ENCODE measurements at places on chromosomes 3 and 15.

GRCh38 chr3:168070919-168071318, 24.8 kb downstream of the GOLIM4 start:
- DNase-seq, result no peak

- no peak for DNase-seq
Measured at GRCh38 chr3:191123946-191124345, 75.1 kb upstream of the OSTN start.

- no peak for DNase-seq
Measured at GRCh38 chr3:131406274-131406673, 24.7 kb downstream of the NUDT16 start.

DNA sequence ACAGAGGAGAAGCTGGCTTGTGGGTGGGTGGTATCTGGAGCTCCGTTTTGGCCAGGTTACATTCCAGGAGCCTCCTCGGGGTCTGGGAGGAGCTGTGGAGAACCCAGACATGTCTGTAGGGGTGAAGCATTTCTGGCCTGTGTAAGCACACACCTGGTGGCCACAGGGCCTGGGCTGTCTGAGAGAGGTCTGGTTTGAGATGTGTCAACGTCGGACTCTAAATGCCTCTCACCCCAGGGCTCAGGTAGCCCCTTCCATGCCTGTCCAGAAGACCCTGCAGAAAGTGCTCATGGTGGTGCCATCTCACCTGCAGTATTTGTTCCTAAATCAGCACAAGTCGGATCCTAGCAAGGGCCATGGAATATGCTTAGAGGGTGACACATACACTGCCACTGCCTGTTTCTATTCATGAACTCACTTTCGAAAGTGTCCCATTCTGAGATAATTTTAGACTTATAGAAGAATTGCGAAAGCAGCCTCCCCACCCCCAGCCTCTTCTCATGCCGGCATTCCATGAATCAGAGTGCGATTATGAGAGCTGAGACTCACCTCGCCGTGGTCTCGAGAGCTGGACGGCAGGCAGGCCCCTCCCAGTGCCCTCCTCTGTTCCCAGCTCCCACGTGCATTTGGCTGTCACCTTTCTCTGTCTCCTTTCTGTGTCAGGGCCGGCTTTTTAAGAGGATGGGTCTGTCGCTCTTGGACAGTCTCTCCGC, 63.7 kb downstream of the KLF15 start:
- no peak for DNase-seq

DNA sequence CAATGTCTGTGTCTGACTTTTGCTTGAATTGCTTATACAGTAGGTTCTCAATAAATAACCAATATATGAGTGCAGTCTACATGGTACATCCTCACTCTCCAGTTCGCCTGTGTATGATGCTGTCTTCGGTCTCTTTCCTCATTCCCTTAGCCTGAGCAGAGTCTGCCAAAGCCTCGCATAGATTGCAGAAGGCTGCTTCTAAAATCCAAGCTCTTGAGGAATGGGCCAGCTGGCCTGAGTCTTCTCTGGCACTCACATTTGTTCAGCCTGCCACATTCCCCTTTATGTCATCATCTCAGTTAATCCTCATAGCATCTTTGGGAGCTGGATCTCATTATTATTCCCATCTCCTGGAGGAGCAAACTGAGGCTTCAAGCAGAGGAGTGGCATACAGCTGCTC, 27.2 kb upstream of the ADAMTS7 start:
- DNase-seq, result no peak

DNA sequence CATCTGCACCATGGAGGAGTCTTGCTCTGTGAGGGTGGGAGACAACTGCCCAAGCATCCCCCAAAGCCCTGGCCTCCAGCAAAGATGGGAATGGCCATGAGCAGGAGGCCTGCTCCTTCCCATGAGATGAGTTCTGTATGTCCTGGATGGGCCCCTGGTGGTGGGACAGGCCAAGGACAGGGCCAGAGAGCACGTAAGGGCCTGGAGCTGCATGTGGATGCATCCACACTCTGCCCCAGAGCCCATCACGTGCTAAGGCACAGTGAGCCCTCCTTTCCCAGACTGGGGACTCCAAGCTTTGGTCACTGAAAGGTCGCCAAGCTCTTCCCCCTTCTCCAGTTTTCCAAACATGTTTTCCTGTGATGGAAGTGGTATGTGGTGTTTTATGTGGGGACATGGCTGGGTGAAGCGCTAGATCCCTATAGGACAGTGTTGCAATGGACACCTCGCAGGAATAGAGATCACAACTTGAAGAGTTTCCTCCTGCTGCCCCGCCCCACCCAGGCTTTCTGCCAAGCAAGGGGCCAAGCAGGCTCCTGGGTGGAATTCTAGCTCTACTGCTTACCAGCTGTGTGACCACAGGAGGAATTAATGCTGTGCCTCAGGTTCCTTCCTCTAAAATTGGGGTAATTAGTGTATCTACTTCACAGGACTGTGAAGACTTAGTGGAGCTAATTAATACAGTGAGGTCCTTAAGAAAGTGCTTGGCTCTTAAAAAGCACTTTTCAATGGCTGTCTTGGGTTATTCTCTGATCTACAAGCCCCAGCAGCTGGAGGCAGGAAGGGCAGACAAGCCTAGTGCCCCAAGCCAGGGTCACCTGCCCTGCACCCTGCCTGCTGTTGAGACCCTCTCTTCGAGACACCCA, 106.4 kb upstream of the RPL32 start:
- no peak for DNase-seq

DNA sequence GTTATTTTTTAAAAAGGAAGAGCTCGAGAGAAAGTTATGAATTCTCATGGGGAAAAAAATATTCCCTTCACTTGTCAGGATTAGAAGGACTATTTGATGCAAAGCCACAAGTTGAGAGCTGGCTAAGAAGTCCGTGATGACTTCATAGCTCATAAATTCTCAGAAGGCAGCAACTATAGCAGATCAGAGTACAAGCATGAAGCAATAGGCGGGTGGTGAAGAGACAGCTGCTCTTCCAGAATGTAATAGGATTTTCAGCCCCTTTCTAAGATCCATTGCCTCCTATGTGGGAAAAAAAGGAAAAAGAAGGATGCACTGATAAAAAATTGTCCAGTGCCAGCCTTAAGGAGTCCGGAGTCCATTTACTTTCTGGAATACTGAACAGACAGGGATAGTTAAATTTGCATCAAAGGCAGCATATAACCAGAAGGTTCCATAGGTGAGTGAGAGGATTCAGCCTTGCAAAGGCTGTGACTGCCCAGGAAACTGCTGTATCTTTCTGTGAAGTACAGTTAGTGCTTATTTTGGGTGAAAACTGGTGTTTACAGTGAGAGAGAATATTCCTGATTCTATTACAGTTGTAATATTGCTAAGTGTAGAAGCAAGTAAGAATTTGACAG, 929.5 kb upstream of the ALCAM start:
- no peak for DNase-seq

DNA sequence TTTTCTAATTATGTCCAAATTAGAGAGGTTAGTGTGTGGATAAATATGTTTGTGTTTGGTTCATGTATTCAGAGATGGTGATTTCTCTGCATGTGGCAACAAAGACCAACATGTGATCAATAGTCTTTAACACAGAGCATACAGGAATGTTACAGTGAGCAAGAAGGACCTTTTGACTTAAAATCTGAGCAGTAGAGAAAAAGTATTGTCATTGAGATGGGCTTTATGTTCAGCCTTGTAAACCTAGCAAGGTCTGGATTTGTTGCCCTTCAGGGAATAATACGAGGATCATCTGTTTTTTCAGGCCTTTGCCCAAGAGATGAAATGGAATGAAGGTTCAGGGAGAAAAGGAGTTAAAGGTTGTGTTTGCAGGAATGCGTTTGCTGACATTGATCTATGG, 161.8 kb upstream of the NECTIN3 start:
- DNase-seq, result no peak

DNA sequence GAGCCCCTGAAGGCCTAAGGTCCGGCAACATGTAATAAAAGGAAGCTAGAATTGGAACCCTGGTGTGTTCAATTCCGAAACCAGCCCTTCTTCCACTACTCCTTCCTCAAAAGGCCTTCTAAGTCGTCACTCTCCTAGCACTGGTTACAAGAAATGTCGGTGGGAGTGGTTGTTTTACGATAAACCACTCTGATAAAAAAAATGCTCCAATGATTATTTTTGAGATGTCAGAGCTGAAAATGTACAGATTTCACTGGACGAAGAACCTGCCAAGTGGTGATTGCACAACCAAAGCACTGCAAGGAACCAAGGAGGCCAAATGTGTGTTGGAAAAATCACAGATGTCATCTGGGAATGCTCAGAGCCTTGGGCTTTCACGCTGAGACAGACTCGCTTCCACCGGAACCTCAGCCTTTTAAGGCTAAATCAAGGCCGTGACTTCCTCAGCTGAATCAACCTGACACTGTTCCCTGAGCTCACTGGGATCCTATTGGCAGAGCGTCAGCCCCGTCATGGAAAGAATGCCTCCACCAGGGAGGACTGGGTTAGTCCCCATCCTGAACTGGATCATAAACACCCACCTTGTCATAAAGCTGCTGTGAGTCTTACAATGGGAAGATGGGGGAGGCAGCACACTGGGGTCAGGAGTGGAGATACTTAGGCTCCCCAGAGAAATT, 108.1 kb upstream of the THBS1 start:
- DNase-seq, result no peak

DNA sequence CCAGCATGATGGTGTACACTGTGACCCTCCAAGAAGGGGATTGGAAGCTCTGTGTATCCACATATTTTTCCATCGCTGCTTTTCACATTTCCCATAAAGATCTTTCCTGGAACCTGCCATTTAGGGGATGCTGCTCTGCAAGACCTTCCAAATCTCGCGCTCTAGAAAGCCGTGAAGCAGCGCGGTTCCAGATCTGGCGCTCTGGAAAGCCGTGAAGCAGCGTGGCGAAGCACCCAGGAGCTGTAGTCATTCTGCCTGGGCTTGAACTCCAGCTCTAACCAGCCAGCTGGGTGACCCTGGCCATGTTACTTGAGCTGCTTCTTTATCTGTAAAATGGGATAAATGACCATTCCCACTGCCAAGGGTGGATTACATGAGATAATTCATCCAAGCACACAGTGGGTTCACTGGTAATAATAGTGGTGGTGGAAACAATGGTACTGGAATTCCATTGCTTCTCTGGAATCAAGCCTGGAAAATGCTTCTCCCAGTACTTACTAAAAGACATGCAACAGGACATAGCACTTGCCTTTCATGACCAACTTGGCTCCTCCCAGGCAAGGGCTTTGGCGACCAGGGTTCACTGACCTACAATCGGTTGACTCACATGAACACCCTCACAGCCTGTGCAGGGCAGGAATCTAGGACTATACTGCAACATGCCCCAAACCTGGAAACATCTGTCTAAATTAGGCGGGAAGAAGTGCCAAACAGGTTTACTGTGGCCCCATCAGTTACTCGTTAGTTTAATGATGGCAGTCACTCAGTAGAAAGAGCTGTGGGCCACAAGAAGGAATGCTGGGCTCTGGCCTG, 70.7 kb downstream of the XXYLT1 start:
- no peak for DNase-seq

GRCh38 chr3:134777341-134777740, 17.7 kb upstream of the EPHB1 start:
- DNase-seq, result no peak

GRCh38 chr3:55858302-55858701, 371.2 kb upstream of the WNT5A start:
- DNase-seq, result no peak

- no peak for DNase-seq
Measured at GRCh38 chr3:140842984-140843649, 98.5 kb upstream of the SLC25A36 start.

DNA sequence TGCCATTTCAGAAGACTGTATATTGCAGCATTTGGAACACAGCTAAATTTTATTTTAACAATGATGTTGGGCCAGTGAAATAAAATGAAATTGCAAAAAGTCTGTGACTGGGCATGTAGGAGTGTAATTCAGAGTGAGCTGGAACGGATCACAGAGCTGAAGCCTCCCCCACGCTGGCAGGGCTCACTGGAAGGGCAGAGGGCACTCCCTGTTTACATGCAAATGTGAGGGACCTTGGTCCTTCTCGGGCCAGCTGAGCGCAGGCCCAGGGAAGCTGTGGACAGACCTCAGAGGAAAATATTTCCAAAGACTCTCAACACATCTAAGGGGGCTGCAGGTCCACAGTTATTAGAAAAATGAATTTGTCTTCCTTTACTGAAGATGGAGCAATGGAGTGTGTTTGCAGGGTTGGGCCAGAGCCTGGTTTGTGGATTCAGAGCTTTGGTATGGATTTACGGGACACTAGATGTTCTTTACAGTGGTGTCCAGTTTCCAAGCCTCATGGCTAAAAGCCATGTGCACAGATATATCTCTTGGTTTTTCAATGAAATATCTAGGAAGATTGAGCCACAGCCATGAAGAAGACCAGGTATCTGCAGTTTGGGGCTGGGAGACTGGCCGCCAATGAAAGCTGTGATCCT, 32.0 kb downstream of the TRPM1 start:
- DNase-seq, result no peak
